Globus pallidus (tissue), 1 donor: ENCODE measurements at places on chromosomes 3 and 15.

DNA sequence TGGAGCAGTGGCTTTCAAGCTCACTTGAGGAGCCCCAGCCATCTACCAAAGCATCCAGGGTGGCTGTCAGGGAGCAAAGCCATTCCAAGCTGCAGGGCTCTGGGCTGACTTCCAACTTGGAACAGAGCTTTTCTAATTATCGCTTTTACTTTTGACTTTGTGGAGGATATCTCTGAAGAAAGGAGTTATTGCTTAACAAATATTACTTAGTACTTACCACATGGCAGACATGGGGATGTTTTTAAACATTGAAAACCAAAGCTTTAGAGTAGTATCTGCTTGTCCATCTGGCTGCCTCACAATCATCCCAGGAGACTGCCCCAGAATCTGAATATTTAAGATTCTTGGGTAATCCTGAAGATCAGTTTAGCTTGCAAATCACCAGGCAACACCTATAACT lies 8.9 kb downstream of the TAGLN3 start:
- no peak for DNase-seq

GRCh38 chr3:86982883-86983282 lies 8.1 kb downstream of the VGLL3 start:
- no peak for DNase-seq

- no peak for DNase-seq
Measured at GRCh38 chr15:59174151-59174834, 32.4 kb upstream of the LDHAL6B start.

- peak; percentile 39 for DNase-seq
Measured at GRCh38 chr3:100047455-100048141, 66.7 kb downstream of the FILIP1L start.

GRCh38 chr3:38726751-38727150 lies 77.3 kb upstream of the SCN5A start:
- DNase-seq: no peak

DNA sequence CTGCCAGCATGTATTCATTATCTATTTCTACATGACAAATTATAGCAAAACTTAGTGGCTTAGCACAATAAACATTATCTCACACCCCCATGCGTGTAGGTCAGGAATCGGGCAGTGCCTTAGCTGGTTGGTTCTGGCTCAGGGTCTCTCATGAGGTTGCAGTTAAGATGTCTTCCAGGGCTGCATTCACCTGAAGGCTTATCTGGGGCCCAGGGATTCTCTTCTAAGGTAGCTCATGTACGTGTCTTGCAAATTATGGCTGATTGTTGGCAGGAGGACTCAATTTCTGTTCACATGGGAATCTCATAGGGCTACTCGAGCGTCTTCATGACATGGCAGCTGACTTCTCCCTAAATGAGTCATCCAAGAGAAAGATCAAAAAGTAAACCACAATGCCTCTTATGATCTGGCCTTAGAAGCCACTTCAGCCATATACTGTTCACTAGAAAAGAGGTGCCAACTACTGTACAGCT lies 42.9 kb upstream of the TSC22D2 start:
- no peak for DNase-seq

DNA sequence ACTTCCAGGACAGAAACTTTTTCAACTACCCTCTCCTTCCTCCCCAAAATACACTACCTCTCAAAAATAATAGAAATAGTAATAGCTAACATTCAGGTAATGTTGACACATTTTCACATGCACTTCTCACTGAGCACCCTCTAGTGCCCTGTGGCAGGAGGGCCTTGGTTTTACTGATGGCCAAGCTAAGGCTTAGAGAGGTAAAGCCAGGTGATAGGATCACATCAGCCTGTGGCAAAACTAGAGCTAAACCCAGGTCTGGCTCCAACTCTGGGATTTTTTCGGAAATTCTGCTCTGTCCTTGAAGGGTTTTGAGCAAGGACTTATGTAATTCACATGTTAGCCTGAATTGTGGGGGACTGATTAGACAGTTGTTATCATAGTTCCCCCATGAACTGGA lies 922 bp upstream of the TAMM41 start:
- DNase-seq: no peak

DNA sequence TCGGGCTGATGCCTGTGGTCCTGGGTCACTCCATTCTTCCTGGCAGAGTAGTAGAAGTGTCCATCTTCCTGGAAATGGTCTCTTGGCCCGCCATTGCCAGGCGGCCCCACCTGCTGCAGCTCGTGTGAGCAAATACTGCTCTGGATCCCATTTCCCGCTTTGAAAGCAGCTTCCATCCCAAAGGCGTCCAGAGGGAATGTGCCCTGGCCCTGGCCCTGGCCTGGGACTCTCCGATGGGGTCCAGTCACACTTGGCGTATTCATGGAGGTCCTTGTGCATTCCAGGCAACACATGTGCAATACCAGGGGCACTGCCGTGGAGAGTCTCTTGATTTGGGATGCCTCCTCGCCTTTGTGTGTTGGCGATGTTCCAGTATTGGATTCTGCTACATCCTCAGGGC lies 111.1 kb downstream of the SNRPN start:
- DNase-seq: no peak
